Activated CD8-positive, alpha-beta T cell treated with anti-CD3 and anti-CD28 coated beads for 36 hours (primary cell): ENCODE measurements at places on chromosomes 7 and 10.

GRCh38 chr10:68501691-68502090 lies 25.6 kb downstream of the SLC25A16 start:
- no peak overlapping the region for H3K27ac ChIP-seq
- no peak for DNase-seq
- H3K36me3 ChIP-seq = peaks cover 11% of the 10 kb centered on the region
- no peaks in the 10 kb centered on the region for H3K27me3 ChIP-seq
- no peak overlapping the region for H3K4me3 ChIP-seq

GRCh38 chr10:789831-790701 lies 100.6 kb upstream of the DIP2C start:
- H3K27ac ChIP-seq = no peak overlapping the region
- H3K4me1 ChIP-seq = peaks cover 2% of the 10 kb centered on the region
- no peak overlapping the region for H3K4me3 ChIP-seq

- DNase-seq = no peak
- no peak overlapping the region for H3K4me3 ChIP-seq
- H3K27ac ChIP-seq = no peak overlapping the region
- no peaks in the 10 kb centered on the region for H3K4me1 ChIP-seq
These were observed 94.5 kb downstream of the KIF20B start for GRCh38 chr10:89795840-89796239.

- no peaks in the 10 kb centered on the region for H3K36me3 ChIP-seq
- no peaks in the 10 kb centered on the region for H3K27me3 ChIP-seq
- no peak overlapping the region for H3K27ac ChIP-seq
- H3K4me1 ChIP-seq = no peaks in the 10 kb centered on the region
- no peak overlapping the region for H3K4me3 ChIP-seq
These were observed 1028.7 kb downstream of the XPNPEP1 start for GRCh38 chr10:108894402-108895301.

DNA sequence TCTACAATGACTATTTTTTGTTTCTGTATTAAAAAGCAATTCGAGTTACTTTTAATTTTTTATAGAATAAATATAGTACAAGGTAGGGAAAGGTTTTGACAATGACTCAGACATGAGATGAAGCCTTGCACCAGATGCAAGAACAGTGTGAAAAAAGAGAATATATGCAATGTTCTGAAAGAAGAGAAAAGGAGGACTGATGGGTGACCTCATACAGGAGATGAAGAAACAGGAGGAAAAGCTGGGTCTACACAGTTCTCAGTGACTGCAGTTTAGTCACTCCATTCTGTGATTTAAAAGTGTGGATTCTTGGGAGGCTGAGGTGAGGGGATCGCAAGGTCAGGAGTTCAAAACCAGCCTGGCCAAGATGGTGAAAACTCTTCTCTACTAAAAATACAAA lies 38.3 kb upstream of the YAE1 start:
- H3K36me3 ChIP-seq = no peaks in the 10 kb centered on the region
- H3K4me3 ChIP-seq = no peak overlapping the region
- H3K4me1 ChIP-seq = no peaks in the 10 kb centered on the region
- no peak overlapping the region for H3K27ac ChIP-seq
- DNase-seq = no peak
- peaks cover 7% of the 10 kb centered on the region for H3K27me3 ChIP-seq

DNA sequence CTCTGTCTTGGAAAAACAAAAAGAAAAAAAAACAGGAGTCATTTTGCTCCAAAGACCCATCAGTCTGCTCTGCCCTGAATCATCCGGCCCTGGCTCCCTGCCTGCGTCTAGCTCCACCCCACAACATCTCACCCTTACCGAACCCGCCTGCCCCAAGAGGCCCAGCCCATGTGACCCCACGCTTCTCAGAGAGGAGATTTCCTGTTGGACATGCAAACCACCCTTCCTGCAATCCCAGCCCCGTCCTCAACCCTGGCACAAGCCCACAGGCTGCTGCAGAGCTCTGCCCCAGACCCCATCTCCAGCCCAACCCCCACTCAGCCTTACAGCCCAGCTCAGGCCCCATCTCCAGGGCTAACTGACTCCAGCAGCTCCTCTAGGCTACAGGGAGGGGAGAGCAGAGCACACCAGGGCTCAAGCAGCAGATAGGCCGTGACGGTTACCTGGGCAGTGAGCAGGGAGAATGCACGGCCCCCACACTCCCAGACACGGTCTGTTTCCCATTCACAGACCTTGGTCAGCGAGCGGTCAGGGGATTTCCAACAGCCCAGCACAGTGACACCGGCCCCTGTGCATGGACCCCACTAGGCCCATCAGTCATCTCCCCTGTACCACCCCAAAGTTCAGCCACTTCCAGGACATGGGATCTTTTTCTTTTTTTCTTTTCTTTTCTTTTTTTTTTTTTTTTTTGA lies 69.9 kb upstream of the GTF2I start:
- H3K4me3 ChIP-seq = no peak overlapping the region
- DNase-seq = no peak
- H3K27me3 ChIP-seq = no peaks in the 10 kb centered on the region
- H3K4me1 ChIP-seq = no peaks in the 10 kb centered on the region

- no peaks in the 10 kb centered on the region for H3K36me3 ChIP-seq
- no peaks in the 10 kb centered on the region for H3K4me1 ChIP-seq
- DNase-seq = no peak
- H3K4me3 ChIP-seq = no peak overlapping the region
- peaks cover 24% of the 10 kb centered on the region for H3K27me3 ChIP-seq
- H3K27ac ChIP-seq = no peak overlapping the region
These were observed 49.4 kb downstream of the OR13A1 start for GRCh38 chr10:45265996-45266395.

GRCh38 chr10:89029785-89030437 lies 39.3 kb downstream of the FAS start:
- H3K27me3 ChIP-seq = no peaks in the 10 kb centered on the region
- DNase-seq = peak; percentile 84
- H3K4me3 ChIP-seq = no peak overlapping the region
- H3K36me3 ChIP-seq = no peaks in the 10 kb centered on the region
- H3K4me1 ChIP-seq = peaks cover 40% of the 10 kb centered on the region

GRCh38 chr7:101487753-101488152 lies 125.1 kb downstream of the COL26A1 start:
- no peaks in the 10 kb centered on the region for H3K36me3 ChIP-seq
- DNase-seq = no peak
- H3K4me3 ChIP-seq = no peak overlapping the region
- H3K4me1 ChIP-seq = no peaks in the 10 kb centered on the region

- no peak overlapping the region for H3K4me3 ChIP-seq
- H3K4me1 ChIP-seq = peaks cover 14% of the 10 kb centered on the region
These were observed 77.1 kb upstream of the TRIL start for GRCh38 chr7:29035044-29035740.
